PC-3 (cell line): ENCODE measurements at places on chromosomes 4 and X.

DNA sequence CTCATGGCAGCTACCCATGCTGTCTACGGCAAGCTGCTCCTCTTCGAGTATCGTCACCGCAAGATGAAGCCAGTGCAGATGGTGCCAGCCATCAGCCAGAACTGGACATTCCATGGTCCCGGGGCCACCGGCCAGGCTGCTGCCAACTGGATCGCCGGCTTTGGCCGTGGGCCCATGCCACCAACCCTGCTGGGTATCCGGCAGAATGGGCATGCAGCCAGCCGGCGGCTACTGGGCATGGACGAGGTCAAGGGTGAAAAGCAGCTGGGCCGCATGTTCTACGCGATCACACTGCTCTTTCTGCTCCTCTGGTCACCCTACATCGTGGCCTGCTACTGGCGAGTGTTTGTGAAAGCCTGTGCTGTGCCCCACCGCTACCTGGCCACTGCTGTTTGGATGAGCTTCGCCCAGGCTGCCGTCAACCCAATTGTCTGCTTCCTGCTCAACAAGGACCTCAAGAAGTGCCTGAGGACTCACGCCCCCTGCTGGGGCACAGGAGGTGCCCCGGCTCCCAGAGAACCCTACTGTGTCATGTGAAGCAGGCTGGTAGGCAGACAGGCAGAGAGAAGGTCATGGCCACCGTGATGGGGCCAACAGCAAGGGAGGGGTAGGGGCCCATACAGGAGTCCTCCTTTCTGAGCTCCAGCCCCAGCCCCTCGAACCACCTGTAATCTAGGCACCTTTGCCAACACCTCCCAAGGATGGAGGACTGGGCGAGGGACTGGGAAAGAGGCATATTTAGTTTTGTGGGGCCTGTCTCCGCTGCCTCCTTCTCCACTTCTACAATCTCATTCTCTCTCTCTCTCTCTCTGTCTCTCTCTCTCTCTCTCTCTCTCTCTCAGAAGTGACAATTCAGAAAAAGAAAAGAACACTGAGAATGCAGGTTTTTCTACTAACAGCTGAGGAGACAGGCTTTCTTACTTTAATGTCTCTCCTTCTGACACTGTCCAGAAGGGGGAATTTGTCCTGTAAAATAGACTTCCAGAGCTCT is 4.7 kb upstream of the TSPYL2 start:
- DNase-seq: no peak

GRCh38 chrX:47210661-47211425 is 7.6 kb upstream of the CDK16 start:
- no peak for DNase-seq

DNA sequence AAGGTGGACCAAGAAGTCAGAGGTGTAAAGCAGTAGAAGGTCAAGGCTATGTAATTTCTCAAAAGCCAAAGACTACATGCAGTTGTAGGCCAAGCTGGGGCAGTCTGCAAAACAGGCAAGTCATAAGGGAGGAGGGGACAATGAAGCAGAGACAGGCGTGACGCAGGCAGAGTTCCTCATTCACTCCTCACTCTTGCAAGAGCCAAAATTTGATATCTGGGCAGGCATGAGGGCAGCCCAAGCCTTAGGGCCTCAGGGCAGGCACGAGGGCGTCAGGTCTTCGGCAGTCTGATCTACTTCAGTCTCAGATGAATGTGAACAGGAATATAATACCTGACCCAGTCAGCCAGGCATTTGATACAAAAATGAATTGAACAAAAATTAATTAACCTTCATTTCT is 86.4 kb upstream of the AGA start:
- DNase-seq: no peak

GRCh38 chr4:20158195-20158594 is 93.5 kb upstream of the SLIT2 start:
- no peak for DNase-seq

DNA sequence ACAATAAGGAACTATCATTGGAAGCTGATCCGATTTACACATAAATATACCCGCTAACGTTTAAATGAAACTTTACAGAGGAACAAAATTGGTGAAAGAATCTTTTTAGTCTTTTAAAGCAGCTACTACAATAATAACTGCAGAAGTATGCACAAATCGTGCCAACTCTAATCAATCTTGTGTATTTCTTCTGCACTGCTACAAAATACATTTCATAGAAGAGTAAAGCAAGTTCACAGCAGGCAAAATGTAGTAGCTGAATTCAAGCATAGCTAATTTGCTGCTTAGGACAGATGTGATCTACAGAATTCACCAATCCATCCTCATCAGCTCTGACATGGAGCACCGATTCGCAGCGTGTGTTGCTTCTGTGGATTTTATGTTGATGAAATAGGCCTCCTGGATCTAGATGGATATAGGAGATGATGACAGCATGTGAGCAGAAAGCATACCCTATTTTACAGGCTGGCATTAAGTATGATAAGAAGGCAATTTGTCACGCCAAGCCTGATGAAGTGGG is 367.3 kb upstream of the FGF13 start:
- DNase-seq: no peak

DNA sequence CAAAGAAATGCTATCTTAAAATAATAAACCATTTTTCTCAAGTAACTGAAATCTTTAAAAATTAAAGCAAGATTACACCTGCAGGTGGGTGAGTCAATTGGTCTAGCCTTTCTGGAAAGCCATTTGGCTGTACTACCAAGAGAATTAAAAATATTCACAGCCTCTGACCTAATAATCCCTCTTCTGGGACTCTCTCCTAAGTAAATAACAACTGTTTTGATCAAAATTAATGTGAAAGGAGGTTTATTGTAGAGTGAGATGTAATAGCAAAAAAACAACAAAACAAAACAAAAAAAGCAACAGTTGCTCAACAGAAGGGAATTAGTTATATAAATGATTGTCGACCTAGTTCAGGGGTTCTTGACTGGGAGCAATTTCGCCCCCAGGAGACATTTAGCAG is 89.0 kb downstream of the GEMIN8 start:
- no peak for DNase-seq

DNA sequence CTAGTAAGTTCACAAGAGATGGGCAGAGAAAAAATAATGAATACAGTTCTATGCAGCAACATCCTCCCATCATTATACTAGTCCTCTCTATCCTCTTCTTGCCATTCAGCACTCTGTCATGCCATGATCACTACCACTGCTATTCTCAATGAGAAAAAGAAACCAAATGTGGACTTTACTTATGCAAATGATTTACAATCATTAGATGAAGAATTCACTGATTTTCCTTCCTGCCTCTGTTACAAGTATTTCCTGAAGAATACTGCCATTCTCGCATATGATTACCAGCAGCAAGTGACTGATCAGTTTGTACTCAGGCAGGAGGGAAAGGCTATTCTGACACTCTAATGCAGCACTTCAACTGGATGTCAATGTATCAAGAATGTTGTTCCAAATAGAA is 50.3 kb downstream of the WDFY3 start:
- no peak for DNase-seq

GRCh38 chrX:68647156-68647957 is at the start of gene STARD8:
STARD8 (plus strand) TSS chrX:68647666; CDS start chrX:68647883, 217 bp downstream.
- DNase-seq: peak; percentile 60

GRCh38 chr4:7598939-7599790 is 164.4 kb upstream of the PSAPL1 start:
- DNase-seq: no peak

GRCh38 chr4:28004520-28004919 is 1143.9 kb downstream of the STIM2 start:
- no peak for DNase-seq

DNA sequence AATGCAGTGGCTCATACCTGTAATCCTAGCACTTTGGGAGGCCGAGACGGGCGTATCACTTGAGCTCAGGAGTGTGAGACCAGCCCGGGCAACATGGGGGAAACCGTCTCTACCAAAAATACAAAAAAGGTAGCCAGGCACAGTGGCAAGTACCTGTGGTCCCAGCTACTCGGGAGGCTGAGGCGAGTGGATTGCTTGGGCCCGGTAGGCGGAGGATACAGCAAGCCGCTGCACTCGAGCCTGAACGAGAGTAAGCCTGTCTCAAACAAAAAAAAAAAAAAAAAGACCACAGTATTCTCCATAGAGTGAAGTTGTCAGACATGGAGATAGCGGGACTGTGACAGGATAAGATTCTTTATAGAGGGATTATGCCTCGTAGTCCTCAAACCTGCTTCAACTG is 76.1 kb upstream of the SH3RF1 start:
- DNase-seq: no peak

DNA sequence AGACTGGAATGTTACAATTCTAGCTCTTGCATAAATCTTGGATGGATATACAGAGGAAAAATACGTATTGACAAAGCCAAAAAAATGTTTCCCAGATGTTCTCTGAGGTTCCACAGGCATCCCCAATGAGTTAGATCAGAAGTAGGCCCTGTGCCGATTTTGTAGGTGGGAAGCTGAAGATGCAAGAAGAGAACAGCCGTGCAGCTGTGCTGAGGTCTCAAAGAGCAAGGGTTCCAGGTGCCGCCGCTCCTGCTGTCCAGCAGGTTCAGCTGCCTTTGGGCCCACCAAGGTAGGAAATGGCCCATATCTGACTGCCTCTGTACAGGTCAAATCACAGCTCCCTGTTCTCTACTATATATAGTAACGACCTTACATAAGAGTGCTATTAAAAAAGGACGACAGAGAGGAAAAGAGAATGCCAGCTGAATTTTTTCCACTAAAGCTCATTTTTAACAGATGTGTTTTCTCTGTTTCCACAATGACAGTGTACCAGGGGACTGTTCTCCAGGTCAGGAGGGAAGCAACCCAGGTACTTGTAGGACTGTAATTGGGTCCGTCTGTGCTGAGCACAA is 155.6 kb downstream of the CBR4 start:
- no peak for DNase-seq

DNA sequence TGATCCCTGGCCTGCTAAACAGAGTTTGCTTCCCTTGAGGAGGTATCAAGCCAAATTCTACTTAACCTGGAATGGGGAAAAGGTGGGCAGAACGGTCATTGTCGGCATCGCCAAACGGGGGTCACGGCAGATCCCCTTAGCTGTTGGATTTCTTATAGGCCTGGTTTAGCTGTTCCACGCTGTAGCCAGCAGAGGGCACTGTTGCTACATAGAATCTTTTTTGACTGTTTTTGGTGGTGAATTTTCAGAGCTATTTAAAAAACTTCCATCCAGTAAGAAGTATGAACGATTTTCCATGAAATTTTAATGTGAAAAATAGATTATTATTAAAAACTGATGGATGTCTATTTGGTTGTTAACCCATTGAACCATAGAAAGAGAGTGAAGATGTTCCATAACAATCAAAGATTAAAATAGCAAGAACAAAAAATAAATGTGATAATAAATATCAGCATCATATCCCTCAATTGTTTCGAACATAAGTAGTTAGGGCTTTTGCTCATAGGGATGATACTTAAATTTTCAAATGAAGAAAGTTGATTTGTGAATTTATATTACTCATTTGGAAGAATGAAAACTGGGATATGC is 56.6 kb downstream of the LINC00632 start:
- DNase-seq: peak; percentile 76

DNA sequence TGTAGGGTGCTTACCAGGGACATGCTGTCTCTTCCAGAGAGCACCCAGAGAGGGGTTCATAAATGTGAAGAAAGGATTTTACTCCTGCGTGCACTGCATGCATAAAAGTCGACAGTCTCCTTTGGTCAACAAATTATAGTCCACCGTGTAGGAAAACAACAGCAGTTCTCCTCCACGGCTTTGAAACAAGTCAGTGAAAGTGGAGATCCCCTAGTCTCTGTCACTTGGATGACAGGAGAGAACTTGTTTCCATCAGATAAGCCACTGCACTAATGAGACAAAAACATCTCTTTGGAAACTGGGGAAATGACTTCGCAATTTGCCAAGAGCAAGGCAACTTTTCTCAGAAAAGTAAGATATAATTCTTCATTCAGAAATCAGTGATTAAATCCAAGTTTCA is 9.7 kb downstream of the UNC5C start:
- DNase-seq: no peak

- DNase-seq: peak; percentile 68
Measured at GRCh38 chrX:23493941-23494374, 159.3 kb downstream of the PTCHD1 start.

DNA sequence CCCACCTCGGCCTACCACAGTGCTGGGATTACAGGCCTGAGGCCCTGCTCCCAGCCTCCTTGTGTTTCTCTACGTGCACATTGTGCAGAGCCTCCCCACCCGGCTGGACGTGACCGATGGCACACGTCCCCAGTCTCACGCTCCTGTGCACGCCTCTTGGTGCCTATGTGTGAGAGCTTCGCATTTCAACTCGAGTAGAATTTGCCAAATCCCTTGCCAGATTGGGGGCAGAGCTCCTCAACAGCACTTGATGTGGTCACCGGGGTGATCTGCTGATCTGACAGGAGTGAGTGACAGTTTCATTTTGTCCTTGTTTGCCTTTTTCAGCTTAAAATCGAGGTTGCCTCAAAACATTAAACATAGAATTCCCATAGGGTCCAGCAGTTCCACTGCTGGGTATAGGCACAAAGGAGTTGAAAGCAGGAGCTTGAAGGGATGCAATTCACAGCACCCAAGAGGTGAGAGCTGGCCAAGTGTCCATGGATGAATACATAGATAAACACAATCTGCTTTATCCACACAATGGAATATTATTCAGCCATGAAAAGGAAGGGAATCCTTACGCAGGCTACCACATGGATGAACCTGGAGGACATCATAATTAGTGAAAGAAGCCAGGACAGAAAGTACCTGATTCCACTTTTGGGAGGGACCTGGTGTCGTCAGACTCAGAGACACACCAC is 17.6 kb downstream of the TMEM187 start:
- DNase-seq: no peak
